ENCODE measurements at places on chromosomes 1 and 21. TPM values are rescaled to one million over a fixed set of nuclear protein-coding genes. Genes with fewer than 3 reads are reported as not detected.

DNA sequence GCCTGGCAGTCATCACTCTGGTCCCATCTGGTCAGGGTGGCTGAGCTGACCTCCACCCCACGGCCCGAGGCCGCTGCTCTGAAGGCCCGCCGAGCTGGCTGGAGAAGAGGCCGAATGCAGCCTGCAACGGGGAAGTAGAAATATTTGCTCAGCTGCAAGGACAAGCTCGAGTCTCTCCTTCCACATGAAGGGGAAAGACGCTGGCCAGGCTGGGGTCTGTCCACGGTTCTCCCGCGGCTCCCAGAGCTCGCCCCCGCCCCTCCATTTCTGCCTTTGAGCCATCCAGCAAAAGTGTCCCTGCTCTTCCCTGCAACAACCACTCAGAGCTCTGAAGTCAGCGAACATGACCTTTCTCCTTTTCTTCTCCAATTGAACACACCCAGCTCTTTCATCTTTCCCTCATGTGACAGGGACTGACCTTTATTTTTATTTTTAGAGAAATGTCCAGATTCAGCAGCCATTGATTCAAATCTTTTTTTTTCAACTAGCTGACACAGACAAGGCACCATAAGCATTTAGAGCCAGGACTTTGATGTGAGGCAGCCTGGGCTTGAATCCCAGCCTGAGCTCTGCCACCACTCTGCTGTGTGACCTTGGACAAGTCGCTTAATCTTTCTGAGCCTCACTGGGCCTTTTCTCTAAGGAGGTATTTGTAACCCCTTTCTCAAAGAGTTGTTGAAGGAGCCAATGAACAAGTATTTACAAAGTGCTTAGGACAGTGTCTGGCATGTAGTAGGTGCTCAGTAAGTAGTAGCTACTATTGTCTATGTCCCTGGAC is 149.3 kb upstream of the WNT4 start:
- no peak for ATAC-seq

GRCh38 chr21:40054403-40054802 is 187.2 kb downstream of the PCP4 start:
- no peak for ATAC-seq

DNA sequence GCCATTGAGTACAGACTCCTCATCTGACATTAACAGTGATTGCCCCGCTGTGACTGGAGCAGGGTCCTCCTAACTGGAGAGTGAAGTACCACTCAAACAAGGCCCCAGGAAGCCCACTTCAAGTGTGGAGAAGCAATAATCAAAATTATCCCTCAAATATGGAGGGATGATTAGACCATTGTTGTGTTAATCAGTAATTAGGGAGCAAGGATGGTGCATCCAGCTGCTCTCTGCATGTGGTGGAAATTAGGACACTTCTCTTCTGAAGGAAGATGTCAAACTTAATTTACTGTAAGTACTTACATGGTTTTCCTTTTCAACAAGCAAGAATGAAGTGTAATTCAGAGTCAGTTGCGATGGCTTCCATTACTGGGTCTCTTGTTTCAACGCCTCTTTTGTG is 3.4 kb upstream of the ZP4 start:
- ATAC-seq: no peak

MAB21L3 gene
- total RNA-seq: not detected

DNA sequence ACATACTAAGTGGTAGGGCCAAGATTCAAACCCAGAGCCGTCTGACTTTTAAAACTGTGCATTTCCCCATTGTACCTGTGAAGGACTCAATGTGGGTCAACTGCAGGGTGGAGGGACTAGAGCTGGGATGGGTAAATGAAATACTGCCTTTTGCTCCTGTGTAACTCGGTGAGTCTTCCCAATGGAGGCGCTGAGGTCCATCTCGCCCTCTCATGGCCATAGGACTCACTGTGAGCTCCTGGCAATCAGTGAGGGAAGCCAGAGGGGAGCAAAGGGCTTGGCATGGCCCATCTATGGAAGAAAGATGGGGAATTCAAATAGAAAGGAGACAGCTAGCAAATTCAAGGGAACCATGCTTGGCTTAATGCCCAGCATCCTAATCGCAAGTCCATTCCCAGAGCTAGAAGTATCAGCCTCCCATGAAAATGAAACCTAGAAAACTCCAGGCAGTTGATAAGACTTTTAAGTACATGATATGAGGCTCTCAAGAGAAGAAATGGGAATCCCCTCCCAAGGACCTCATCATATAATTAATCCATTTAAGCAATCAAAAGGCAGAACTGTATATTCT is 25.4 kb upstream of the CGN start:
- no peak for ATAC-seq

DNA sequence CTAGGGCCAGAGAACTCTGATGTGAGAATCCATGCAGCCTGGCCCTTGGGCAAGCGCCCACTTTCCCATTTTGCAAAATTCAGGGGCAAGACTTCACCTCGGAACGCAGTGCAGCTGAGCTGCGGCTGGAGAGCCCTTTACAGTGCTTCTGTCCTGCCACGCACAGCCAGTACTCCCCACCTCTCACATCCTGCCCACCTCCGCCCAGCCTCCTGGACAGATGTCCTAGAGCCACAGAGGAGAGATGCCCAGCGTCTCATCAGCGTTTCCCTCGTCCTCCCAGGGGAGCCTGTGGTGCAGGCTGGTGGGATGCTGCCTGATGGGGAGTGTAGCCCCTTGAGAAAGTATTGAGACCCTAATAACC is 29.6 kb downstream of the RUNX3 start:
- ATAC-seq: no peak

GRCh38 chr1:107430540-107431228 is 289.8 kb downstream of the NTNG1 start:
- peak; percentile 31 for ATAC-seq

DNA sequence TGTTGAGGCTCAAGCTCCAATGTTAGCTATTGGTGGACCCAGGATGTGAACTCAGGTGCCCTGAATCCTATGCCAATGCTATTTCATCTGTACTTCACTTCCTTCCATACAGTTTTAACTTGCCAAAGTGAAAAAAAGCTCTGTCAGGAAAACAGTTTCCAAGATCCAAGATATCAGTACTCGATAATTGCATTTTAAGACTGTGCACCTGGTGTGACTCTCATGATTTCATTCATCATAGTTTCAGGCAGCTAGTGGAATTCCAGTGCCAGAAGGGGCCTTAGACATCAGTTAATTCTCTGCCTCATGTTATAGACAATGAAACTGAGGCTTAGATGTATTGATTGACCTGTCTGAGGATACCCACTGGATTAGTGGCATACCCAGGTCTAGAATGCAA is 26.5 kb upstream of the LEPR start:
- no peak for ATAC-seq

Measured in activated T-helper 17 cell treated with anti-CD3 and anti-CD28 coated beads, Interleukin-2, amount 50 U/mL, for 72 hours (primary cell).